ENCODE measurements at places on chromosomes 2 and 18.

DNA sequence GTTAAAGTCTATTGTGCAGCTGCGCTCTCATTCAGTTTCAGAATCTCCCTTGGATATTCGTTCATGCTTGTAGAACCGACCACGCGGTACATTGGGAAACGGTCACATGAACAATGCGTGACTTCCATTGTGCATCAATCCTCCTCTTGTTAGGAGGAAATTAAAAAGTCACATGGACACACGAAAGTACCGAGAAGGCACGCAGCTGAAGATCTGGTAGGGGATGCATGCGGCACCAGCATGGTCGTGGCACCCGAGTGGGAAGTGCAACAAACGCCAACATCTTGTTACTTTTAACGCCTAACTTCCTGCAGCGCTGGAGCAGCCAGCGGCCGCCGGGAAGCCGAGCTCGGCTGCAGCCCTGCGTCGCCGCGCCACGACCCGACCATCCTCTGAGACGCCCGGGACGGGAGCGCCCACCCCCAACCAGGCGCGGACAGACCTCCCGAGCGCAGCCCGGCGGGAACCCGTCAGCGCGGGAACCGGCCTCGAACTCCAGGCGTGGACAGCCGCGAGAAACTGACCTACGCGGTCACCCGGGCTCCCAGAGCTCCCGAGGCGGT lies 412 bp downstream of the OSBPL1A start:
- no peak for DNase-seq

DNA sequence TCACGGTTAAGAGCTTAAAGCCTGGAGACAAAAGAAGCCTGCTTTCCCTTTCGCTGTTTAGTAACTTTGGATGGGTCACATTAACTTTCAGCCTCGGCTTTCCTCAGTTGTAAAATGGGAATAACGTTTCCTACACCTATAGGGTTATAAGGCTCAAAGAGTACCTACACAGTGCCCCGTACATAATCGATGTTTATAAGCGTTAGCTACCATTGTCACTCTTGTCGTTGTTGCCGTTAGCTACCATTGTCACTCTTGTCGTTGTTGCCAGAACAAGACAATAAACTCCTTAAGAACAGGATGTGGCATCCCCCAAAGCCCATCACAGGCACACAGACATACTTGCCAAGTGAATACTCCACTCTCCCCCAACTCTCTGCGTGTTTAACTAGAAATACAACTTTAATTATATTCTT lies 901 bp upstream of the MFSD6 start:
- no peak for DNase-seq

- no peak for DNase-seq
These were observed 437.6 kb downstream of the DLGAP1 start for GRCh38 chr18:4017480-4017879.

DNA sequence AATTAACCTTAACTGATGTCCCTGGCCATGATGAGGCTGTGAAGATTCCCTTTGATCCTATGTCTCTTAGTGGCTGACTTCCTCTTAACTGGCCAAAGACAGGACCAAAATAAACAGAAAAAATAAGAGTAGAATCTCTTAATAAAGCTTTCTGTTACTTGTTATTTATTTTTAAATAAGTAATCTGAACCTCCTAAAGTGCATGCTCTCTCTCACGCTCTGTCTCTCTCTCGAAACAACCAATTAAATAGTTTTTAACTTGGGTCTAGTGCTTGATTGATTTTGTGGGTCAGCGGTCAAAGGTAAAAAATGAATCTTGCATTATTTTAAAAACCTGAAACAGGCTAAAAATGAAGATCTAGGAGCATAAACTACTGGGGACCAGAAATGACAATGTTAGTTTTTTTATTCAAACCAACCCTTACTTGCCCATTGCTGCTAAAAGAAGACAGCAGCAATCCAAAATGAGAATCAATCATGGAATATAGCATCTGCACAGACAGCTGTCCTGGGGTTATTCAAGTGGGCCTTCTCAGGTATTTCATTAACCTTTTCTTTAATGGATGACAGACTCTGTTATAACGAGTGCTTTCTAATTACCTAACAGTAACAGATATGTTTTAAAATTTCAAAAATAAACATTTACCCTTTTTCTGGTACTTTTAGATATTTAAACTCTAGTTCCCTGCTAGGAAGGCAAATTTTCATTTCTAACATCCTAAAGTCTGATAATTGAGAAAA lies 11.2 kb downstream of the GAREM1 start:
- DNase-seq, result no peak

DNA sequence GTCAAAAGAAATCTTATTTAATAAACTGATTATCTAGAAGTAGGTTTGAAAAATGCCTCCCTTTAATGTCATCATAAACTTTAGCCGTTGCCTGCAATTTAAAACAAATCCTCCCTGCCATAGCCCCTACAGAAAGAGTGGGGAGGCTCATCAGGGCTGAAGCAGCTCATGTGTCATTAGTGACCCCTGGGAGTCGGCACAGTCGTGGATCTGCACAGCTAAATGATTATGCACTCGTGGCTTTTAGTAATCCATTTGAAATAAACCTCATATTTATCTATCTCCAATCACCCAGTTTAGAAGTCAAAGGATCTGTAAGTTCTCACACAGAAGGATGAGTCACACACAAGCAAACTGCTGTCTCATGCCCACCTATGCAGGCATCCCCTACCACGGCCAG lies 277.3 kb downstream of the SS18 start:
- DNase-seq, result no peak

- no peak for DNase-seq
These were observed 88.7 kb upstream of the MEIS1 start for GRCh38 chr2:66346231-66346664.

DNA sequence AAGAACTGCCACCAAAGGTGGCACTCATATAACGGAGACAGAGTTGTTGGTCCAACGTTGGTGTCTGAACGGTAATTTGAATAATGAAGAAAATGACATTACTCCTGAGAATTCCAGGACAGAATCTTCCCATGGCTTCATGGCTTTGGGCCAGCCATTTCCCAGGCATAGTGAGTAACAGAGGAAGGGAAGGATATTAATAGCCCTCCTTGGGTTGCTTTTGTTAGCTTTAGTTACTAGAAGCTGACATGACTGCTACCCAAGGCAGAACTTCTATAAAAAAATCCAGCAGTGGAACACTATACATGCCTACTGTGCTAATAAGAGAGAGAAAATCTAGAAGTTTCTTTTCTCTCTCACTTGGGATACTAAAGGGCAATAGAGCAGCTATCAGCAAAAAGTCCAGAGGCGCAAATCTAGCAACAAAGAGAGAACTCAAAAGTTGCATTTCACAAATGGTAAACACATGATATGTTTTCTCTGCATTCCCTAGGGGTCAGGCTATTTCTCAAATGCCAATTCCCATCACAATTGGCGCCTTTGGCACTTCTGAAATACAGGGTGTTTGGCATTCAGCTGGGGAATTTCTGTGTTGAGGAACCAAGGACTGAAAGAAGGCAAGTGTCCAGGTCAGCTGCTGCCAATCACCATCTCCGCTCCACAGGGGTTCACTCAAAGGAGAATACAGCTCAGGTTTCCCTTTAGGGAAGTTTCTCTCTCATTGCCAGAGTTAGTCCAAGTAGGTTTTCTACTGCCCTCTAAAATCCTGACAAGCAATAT lies 160.8 kb upstream of the KYNU start:
- no peak for DNase-seq

- DNase-seq, result no peak
These were observed 342.7 kb upstream of the CHST9 start for GRCh38 chr18:27527856-27528255.

DNA sequence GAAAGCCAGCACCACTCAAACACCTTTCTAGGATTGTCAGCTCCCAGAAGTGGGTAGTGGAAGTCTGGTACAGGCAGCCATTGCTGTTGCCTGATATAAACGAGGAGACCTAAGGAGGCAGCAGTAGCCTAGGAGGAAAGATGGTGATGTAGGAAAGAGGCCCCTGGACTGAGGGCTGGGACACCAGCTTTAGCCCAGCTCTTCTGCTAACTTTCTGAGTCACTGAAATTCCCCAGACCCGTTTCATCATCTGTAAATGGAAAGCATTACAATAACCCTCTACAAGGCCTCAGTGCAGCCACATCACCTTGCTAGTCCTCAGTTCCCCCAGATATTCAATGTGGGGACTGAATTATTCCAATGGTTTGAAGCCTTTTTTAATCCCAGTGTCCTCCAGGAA lies 336.5 kb downstream of the TNS1 start:
- no peak for DNase-seq

GRCh38 chr18:60232541-60232940 lies 140.0 kb downstream of the MC4R start:
- DNase-seq, result no peak

DNA sequence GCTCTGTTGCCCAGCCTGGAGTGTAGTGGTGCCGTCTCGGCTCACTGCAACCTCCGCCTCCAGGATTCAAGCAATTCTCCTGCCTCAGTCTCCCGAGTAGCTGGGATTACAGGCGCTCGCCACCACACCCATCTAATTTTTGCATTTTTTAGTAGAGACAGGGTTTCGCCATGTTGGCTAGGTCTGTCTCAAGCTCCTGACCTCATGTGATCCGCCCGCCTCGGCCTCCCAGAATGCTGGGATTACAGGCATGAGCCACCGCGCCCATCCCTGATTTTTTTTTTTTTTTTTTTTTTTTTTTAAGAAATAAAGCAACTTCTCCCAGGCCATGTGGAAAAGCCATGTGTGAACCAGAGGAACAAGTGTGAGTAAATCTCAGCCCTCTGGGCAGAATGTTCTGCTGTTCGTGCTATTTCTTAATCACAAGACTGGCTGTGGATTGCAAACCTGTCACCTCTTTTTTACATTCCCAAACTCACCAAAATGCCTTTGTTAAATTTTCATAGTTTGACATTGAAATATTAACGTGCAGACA lies 6.4 kb upstream of the SH3BP4 start:
- DNase-seq, result no peak

All from central memory CD8-positive, alpha-beta T cell (primary cell).